MG63 (cell line): ENCODE measurements at places on chromosomes 6 and 20.

- no peak for DNase-seq
These were observed 90.6 kb upstream of the NAA20 start for GRCh38 chr20:19926591-19926990.

DNA sequence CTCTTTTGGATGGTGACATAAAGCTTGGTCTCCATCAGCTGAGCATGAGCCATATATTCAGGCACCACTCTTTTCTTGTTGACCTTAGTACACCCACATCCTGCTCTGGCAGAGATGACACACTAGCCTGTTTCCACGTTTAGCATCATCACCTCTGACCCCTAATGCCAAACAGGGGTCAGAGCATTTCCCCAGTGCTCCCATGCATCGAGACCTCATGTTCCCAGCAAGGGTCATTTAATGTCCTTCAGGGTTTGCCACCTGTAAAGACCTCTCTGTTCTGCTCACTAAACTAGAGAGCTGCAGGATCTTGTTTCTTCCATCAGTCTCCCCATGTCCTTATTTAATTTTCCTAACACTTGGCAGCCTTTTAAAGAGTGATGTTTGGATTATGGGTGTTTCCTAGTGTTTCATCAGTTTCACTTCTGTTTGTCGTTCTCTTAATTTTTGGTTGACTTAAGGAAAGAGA, 97.5 kb downstream of the AIG1 start:
- DNase-seq = no peak

DNA sequence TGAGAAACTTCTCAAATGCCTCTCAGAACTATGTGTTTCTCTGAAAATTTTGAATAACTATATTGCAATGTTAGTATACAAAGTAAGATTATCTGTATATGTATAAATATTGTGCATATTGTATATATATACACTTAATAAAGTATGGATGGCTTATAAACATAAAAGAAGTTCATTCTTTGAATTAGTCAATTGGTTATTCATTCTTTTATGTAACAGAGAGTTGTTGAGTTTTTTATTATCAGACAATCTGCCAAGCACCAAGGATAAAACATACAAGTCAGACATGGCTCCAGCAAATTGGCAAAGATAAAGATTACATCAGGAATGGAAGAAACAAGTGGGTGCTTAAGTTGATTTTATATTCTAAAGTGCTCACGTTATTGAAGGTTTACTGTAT, 289.1 kb upstream of the EYS start:
- no peak for DNase-seq

DNA sequence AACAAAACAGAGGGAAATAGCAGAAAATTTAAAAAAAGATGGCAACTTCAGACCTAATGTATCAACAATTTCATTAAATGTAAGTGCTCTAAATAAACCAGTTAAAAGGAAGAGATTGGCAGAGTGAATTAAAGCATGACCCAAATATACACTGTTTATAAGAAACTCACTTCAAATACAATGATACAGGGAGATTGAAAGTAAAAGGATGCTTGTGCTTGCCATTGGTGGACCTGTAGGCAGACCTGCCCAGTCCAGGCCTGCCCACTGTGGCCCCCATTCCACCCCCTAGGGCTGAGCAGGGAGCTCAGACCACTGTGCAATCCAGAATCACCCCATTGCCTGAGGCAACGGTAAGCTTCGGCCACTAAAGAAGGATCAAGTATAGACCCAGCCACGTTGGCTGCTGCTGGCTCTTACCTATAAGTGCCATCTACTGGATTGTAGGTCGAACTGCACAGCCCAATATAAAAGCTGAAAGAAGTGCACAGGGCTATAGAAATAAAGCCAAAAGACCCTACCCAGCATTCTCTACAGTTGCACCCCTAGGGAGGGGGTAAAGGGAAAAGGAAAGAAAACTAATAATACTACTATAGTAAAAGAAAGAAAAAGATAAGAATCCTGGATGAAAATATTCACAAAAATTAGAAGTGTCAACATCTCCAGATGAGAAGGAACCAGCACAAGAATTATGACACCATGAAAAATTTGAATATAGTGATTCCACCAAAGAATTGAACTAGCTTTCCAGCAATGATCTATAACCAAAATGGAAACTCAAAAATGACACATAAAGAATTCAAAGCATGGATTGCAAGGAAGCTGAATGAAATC, 36.1 kb downstream of the PSMB1 start:
- peak; percentile 12 for DNase-seq

DNA sequence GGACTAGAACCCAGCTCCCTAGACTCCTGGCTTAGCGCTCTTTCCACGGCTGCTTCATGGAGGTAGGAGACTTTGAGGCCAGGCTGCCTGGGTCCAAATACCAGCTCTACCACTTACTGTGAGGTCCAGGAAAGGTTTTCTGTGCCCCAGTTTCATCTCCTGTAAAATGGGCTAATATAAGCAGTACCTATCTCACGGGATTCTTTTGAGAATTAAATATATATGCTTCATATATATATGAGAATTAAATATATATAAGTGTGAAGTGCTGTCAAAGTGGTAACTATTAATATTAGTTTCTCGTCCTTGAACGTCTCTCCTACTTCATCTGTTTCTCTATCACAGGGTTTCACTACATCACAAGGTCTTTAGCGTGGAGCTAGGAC, 10.2 kb upstream of the LY6G5C start:
- DNase-seq = no peak

DNA sequence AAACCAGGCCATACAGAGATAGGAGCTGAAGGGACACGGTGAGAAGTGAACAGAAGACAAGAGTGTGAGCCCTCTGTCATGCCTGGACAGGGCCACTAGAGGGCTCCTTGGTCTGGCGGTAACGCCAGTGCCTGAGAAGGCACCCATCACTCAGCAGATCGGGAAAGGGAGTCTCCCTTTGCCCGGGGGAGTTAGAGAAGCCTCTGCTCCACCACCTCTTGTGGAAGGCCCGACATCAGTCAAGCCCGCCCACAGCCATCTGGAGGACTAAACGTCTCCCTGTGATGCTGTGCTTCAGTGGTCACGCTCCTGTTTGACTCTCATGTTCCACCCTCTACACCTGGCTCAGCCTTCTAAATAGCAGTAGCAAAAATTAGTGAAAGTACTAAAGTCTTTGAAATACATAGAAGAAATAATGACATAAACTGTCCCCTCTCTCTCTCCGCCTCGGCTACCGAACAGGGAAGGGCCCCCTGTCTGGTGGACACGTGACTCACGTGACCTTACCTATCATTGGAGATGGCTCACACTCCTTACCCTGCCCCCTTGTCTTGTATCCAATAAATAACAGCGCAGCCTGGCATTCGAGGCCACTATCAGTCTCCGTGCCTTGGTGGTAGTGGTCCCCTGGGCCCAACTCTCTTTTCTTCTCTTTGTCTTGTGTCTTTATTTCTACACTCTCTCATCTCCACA, 66.7 kb downstream of the RPP21 start:
- DNase-seq = peak; percentile 39
